ENCODE measurements at places on chromosomes 7 and 10.

DNA sequence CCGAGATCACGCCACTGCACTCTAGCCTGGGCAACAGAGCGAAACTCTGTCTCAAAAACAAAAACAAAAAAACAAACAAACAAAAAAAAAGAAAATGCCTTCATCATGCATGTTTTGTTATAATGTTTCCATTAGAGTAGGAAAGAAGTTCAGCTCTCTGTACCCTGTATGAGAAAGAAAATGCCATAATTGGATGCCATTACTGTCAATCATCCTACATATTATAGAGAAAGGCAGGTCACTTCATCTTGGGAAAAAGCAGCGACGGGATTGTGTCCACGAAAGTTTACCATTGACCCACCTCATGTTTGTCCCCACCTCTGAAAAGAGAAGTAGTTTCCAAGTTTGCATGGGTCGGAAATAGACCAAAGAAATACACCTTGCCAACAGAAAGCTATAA lies 33.8 kb downstream of the SEC61G start:
- no peak for DNase-seq

GRCh38 chr7:146889806-146890555 lies 773.4 kb downstream of the CNTNAP2 start:
- DNase-seq = no peak

DNA sequence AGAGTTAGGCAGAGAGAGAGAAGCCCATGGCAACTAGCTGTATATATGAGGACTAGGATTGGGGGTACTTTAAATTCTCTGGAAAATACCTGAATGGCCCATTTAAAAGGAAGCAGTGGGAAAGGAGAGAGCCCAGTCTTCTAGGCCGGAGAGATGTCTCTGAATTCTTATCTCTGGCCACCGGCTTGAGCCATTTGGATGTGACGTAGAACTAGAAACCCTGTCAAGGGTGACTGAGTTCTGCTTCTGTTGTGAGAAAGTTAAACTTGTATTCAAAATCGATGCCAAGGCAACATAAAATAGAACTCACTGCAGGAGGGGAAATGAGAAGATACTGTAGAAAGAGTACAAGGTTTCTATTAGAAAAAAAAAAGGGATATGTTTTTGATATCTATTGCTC lies 6.3 kb upstream of the GSTK1 start:
- no peak for DNase-seq

DNA sequence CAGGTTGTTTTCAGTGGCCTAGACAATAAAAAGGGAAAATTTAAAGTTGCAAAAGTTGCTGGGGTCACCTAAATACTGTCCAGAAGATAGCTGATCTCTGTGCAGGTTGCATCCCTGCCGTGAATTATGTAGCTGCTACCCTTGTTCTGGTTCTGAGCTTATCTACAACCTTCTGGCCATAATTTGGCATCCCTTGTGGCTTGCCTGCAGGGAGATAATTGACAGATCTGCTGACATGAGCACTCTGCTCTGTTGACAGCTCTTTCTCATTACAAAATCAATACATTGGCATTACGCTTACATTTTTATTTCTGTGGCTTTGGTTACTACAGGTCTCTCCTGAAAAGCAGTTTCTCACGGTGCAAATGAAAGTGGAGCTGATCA lies 29.3 kb upstream of the HECTD2 start:
- DNase-seq = no peak

DNA sequence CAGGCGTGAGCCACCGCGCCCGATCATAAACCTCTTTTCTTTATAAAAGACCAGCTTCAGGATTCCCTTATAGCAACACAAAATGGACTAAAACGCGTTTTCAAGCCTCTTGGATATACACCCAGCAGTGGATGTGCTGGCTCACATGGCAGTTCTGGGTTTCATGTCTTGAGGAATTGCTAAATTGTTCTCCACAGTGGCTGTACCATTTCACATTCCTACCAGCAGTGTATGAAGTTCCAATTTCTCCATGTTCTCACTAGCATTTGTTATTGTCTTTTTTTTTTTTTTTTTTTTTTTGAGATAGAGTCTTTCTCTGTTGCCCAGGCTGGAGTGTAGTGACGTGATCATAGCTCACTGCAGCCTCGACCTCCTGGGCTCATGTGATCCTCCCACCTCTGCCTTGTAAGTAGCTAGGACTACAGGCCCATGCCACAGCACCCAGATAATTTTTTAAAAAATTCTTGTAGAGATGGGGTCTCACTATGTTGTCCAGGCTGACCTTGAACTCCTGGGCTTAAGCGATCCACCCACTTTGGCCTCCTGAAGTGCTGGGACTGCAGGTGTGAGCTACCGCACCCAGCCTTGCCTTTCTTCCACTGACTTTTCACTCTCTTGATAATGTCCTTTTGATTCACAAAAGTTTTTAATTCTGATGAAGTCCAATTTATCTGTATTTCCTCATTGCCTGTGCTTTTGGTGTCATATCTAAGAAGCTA lies 17.4 kb downstream of the TECPR1 start:
- no peak for DNase-seq

- DNase-seq = peak; percentile 11
Measured at GRCh38 chr10:12777840-12778585, 223.5 kb downstream of the CCDC3 start.

DNA sequence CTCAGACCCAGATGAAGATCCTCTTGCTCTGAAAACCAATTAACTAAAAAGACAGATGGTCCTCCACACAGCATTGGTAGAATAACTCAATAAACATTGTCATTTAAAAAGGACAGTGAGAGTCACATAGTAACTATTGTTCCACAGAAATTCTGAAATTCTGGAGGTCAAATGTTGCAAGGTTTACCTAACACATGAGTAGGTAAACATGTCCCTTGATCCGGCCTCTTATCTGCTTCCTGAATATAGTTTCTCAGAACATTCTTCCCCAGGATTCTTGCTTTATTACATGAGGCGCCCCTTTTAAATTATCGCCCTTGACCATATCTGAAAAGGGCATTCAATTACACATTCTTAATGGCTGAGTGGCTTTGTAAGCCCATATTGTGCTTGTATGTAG lies 270.7 kb downstream of the SEMA3D start:
- DNase-seq = no peak

DNA sequence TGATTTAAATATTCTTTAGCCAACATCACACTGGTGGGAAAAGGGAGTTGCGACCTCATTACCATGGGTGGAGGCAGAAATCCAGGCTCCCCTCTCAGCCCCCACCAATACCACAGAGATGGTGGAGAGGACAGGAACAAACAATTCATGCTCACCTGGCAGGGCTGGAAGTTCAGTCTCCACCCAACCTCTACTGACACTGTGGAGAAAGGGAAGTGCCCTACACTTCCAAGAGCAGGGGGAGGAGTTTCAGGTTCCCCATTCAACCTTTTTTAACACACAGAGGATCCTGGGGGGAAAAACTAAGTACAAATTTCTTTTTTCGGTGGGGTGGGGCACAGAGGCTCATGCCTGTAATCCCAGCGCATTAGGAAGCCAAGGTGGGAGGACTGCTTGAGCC lies 210.1 kb upstream of the KCTD7 start:
- DNase-seq = no peak

DNA sequence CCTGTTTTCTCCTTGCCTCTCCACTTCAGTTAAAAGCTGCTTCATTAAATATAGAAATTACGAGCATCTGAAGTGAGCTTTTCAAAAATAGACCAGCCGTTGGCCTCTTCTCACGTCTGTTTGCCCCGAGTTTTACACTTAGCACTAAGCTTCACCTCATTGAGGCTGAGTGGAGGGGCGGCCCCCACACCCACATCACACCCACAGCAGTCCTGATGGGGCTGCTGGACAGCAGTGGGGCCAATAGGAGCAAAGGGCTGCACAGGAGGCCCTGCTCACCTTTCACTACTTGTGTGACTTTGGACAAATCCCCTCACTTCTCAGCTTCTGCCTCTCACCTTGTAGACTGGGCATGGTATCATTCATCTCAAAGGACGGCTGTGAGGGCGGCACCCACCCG lies 677.8 kb downstream of the SDK1 start:
- DNase-seq = no peak

DNA sequence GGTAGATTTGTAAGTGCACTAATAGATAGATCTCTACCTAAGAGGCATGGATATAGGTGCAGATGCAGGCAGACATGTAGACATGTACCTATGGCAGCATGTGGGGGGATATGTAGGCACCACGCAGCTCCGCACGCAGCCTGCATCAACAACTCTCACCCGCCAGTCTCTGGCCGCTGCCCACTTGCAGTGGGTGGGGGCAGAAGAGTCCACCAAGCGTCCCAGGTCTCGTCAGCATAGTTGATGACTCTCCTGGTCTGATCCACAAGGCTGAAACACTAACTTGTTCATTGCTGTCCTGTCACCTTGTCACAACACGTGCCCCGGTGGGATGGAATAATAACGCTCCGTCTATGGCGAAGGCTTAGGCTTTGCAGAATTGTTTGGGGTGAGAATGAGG lies 252.0 kb downstream of the ADARB2 start:
- DNase-seq = no peak

DNA sequence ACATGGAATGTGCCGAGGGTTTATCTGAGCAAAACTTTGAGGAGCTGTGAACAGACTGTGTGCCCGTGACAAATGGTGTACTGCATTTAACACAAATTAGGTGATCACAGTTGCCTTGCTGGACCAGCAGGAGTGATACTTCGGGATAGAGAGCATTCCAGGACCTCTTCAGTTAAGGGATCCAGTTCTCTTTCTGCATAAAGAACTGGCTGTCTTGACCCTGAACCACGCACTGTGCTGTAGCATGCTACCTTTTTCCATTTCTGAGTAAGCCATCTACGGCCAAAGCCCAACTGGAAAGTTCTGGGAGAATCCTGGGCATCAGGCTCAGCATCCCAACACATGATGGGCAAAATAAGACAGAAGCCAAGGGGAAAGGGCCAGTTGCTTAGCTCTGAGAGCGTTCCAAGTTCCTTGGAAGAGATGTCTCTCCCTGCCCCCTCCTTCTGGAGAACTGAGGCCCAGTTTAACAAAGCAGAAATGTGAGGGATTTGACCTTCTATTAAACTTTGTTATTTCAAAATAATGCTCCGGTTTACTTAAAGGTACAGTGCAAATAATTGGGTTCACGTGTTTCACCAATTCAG lies 37.9 kb upstream of the ADD3 start:
- DNase-seq = no peak

- no peak for DNase-seq
Measured at GRCh38 chr10:33355274-33355673, 20.8 kb upstream of the NRP1 start.

GRCh38 chr7:78441737-78442136 lies 643.2 kb downstream of the PHTF2 start:
- DNase-seq = no peak

DNA sequence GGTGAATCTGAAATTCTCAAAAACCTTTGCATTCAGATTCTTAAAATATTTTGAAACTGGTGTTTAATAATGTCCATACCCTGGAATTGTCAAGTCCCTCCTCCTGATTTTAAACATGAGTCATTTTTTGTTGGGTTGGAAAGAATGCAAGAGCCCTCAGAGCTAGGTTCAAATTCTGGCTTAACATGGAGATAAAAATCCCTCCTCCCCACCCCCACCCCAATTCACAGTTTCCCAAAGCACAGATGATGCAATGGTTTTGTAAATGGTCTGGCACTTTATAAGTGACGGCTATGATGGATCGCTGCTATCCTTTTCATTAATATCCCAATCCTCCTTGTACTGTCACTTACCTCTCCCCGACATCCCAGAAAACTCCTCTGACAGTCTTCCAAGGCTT lies 332.8 kb downstream of the PLXNA4 start:
- no peak for DNase-seq

- no peak for DNase-seq
Measured at GRCh38 chr7:32155712-32156111, 85.5 kb upstream of the PDE1C start.

DNA sequence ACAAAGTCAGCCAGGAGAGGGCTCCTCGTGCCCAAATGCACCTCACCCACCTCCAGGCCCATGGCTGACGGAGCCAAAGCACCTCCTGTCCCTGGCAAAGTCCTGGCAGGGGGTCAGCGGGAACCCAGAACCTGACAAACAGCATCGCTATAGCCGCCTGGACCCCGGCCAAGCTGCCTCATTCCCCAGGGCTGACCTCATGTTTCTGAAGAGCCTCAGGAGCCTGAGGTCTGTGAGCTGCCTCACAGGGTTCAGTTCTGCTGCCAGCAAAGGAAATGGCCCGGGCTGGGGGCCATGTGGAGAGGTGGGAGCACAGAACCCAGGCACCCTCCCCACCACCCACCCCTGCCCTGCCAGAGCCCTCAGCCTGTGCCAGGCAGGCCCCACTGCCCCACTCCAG lies 4.2 kb upstream of the NANOS1 start:
- DNase-seq = no peak

- DNase-seq = no peak
Measured at GRCh38 chr10:116306847-116307246, 17.4 kb upstream of the CCDC172 start.

- DNase-seq = no peak
Measured at GRCh38 chr10:131961047-131961776, 20.5 kb downstream of the BNIP3 start.

GRCh38 chr10:21343087-21343486 lies 182.4 kb downstream of the SKIDA1 start:
- no peak for DNase-seq

- no peak for DNase-seq
Measured at GRCh38 chr10:61845196-61845949, 56.1 kb upstream of the ARID5B start.

DNA sequence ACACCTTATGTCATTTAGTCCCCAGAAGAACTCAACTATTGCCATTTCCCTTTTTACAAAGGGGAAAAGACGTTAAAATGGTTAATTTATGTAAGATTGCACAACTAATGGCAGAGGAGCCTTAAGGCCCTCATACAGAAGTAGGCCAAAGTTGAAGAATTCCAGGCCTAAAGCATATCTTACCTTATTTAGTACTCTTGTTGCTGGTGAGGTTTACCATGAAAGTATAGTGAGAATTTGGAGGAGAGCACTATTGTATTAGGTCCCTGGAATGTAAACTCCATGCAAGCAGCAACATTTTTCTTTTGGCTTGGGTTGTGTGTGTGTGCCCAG lies 731 bp upstream of the CRPPA start:
- DNase-seq = no peak

- no peak for DNase-seq
Measured at GRCh38 chr10:32211046-32211363, 136.0 kb downstream of the EPC1 start.

DNA sequence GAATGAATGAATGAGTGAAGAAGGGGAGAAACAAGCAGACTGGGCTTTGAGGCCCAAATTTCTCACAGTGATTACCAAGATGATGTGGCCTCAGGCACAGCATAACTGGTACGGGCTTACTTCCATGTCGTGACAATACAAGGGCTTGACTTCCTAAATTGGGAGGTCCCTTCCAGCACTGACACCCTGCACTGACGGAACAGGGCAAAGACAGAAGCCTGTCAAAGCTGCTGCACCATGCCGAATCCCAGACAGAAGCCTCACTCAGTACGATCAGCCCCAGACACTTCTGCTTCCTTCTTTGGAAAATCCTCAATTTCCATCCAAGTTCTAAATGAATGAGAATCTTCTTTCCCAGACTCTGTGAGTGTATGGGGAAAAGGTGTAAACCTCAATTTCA lies 51.9 kb downstream of the GNA12 start:
- no peak for DNase-seq

DNA sequence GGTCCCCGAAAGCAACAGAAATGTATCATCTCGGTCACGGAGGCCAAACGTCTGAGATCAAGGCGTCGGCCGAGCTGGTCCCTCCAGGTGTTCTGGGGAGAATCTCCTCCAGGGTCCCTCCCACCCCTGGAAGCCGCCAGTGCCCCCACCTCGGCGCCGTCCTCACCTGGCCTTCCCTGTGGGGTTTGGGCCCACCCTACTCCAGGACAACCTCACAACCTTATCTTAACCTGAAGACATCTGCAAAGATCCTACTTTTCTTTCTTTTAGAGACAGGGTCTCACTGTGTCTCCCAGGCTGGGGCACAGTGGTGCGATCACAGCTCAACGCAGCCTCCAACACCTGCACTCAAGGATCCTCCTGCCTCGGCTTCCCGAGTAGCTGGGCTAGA lies 33.4 kb downstream of the ADAP1 start:
- no peak for DNase-seq

Measured in substantia nigra (tissue), 51 donors.